ENCODE measurements at places on chromosomes 5 and 9. TPM values are rescaled to one million over a fixed set of nuclear protein-coding genes. Genes with fewer than 3 reads are reported as not detected.

ZNG1F gene
- 6.5 TPM for total RNA-seq

CXCL14 gene
- total RNA-seq = 0.13 TPM

CSNK1A1 gene
- total RNA-seq = 436 TPM

AIF1L gene
- total RNA-seq = 0.22 TPM

LAMC3 gene
- total RNA-seq = under 0.01 TPM

PLPPR1 gene
- not detected for total RNA-seq

BTNL3 gene
- not detected for total RNA-seq

CRHBP gene
- not detected for total RNA-seq

HAVCR2 gene
- 0.43 TPM for total RNA-seq

PRR7 gene
- total RNA-seq = 11.9 TPM

FOXI1 gene
- total RNA-seq = not detected

KDM4C gene
- total RNA-seq = 38.0 TPM

TMEM215 gene
- total RNA-seq = not detected

SPINK7 gene
- not detected for total RNA-seq

ZNF883 gene
- 10.3 TPM for total RNA-seq

PCDHB14 gene
- total RNA-seq = 3.8 TPM

OBP2B gene
- total RNA-seq = not detected

PHYHD1 gene
- 10.3 TPM for total RNA-seq

CCDC171 gene
- 6.4 TPM for total RNA-seq

MAP3K1 gene
- total RNA-seq = 4.8 TPM

SREK1IP1 gene
- 17.7 TPM for total RNA-seq

SPARC gene
- 3,181 TPM for total RNA-seq

ARAP3 gene
- 3.8 TPM for total RNA-seq

SLC12A7 gene
- 12.7 TPM for total RNA-seq

ADAMTSL1 gene
- 206 TPM for total RNA-seq

C7 gene
- not detected for total RNA-seq

SARDH gene
- 4.1 TPM for total RNA-seq

GHR gene
- total RNA-seq = 10.8 TPM

PRRT1B gene
- not detected for total RNA-seq

ZNF608 gene
- 14.0 TPM for total RNA-seq

CENPK gene
- total RNA-seq = 13.3 TPM

FAM153A gene
- not detected for total RNA-seq

HAPLN1 gene
- total RNA-seq = 254 TPM

MELK gene
- 18.2 TPM for total RNA-seq

MARCHF3 gene
- total RNA-seq = 4.1 TPM

SEMA4D gene
- 1.2 TPM for total RNA-seq

COL23A1 gene
- under 0.01 TPM for total RNA-seq

ZNF462 gene
- total RNA-seq = 18.9 TPM

INSL6 gene
- not detected for total RNA-seq

ZNF618 gene
- 9.8 TPM for total RNA-seq

CDKN2B-AS1 gene
- total RNA-seq = 6.7 TPM

Data from articular chondrocyte of knee joint (primary cell).